Mesothelial cell of epicardium (in vitro differentiated cells): ENCODE measurements at places on chromosomes 3 and 15.

DNA sequence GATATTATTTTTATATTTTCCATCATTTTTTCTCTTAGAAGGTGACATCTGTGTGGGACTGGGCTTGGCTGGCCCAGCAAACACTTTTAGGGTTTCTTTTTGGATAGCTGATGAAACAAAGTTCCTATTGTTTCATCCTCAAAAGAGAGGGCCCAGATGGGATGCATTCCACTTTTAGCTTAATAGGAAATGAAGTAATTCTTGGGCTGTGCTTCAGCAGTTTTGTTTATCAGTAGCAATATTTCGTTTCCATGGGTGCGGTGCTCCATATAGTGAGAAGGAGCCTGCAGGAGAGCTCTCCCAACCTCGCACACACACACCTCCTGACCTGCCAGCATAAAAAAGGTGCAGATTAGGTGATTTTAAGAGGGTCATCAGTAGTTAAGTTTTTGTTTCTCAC, 147.5 kb downstream of the AKAP13 start:
- no peaks in the 10 kb centered on the region for H3K27me3 ChIP-seq
- H3K4me3 ChIP-seq, result no peak overlapping the region

DNA sequence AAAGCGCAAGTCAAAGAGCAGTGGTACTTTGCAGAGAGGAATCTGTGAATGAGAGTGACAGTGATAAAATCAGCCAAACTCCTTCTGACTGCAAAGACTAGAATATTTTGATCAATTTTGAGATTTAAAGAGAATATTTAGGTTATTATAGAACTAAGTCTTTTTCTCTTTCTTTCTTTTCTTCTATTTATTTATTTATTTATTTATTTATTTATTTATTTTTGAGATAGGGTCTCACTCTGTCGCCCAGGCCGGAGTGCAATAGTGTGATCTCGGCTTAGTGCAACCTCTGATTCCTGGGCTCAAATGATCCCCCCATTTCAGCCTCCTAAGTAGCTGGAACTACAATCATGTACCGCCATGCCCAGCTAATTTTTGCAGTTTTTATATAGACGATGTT, 603.7 kb upstream of the NAALADL2 start:
- H3K4me1 ChIP-seq, result peaks cover 15% of the 10 kb centered on the region
- DNase-seq, result no peak
- no peaks in the 10 kb centered on the region for H3K27me3 ChIP-seq
- H3K36me3 ChIP-seq, result no peaks in the 10 kb centered on the region
- no peak overlapping the region for H3K4me3 ChIP-seq
- no peak overlapping the region for H3K27ac ChIP-seq

- DNase-seq, result no peak
- H3K4me3 ChIP-seq, result no peak overlapping the region
- H3K36me3 ChIP-seq, result peaks cover 2% of the 10 kb centered on the region
- H3K4me1 ChIP-seq, result peaks cover 28% of the 10 kb centered on the region
These were observed 202.5 kb upstream of the TLE3 start for GRCh38 chr15:70299931-70300869.

GRCh38 chr15:78461171-78461888, 23.3 kb downstream of the IREB2 start:
- H3K4me3 ChIP-seq, result no peak overlapping the region
- no peak for DNase-seq
- H3K4me1 ChIP-seq, result peaks cover 37% of the 10 kb centered on the region
- no peaks in the 10 kb centered on the region for H3K27me3 ChIP-seq

GRCh38 chr15:80567721-80568157, 127.4 kb upstream of the ABHD17C start:
- no peaks in the 10 kb centered on the region for H3K4me1 ChIP-seq
- H3K36me3 ChIP-seq, result peaks cover 20% of the 10 kb centered on the region

DNA sequence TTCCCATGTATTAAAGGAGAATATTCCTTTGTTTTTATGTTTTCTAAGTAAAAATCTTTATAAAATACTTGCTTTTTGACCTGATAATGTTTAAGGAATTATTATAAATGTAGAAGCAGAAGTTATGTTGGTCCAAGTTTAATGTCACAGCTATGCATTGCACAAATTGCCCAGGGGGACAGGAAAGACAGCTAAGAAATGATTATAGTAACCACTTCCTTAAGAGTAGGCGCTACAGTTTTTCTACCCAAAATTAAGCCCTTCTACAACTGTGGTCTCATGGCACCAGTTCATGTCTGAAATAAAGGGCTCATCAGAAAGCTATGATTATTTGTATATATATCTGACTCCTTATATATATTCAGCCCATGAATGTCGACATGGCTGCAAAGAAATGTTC, 176.4 kb downstream of the GBE1 start:
- H3K36me3 ChIP-seq, result no peaks in the 10 kb centered on the region
- H3K4me3 ChIP-seq, result no peak overlapping the region
- no peaks in the 10 kb centered on the region for H3K27me3 ChIP-seq
- DNase-seq, result no peak

GRCh38 chr3:13346481-13347389, 73.4 kb downstream of the NUP210 start:
- no peak overlapping the region for H3K27ac ChIP-seq
- H3K4me3 ChIP-seq, result no peak overlapping the region
- peaks cover 6% of the 10 kb centered on the region for H3K4me1 ChIP-seq

- H3K27me3 ChIP-seq, result peaks cover 61% of the 10 kb centered on the region
- no peaks in the 10 kb centered on the region for H3K36me3 ChIP-seq
- no peak overlapping the region for H3K27ac ChIP-seq
- peaks cover 30% of the 10 kb centered on the region for H3K4me1 ChIP-seq
- DNase-seq, result no peak
These were observed 578 bp upstream of the PODXL2 start for GRCh38 chr3:127628426-127628787.

DNA sequence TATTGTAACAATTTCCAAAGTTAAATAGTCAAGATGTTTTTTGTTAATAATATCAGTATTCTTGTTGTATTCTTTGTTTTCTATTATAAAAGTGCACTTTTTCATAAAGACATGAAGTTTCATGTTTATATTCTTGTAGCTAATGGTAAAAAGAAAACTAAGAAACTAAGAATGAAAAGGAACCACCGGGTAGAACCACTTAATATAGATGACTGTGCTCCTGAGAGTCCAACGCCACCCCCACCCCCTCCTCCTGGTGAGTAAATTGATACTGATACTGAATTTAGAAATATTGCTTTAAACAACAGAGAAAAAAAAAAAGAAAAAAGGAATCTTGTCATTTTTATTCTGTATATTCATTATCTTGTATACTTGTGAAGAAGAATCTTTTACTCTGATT, 13.4 kb downstream of the DHFR2 start:
- H3K4me1 ChIP-seq, result peaks cover 2% of the 10 kb centered on the region
- H3K36me3 ChIP-seq, result peaks cover 10% of the 10 kb centered on the region
- no peaks in the 10 kb centered on the region for H3K27me3 ChIP-seq
- H3K27ac ChIP-seq, result no peak overlapping the region
- no peak overlapping the region for H3K4me3 ChIP-seq

- no peak overlapping the region for H3K27ac ChIP-seq
- H3K4me1 ChIP-seq, result peaks cover 2% of the 10 kb centered on the region
- H3K4me3 ChIP-seq, result no peak overlapping the region
- peaks cover 15% of the 10 kb centered on the region for H3K27me3 ChIP-seq
- no peak for DNase-seq
- H3K36me3 ChIP-seq, result no peaks in the 10 kb centered on the region
These were observed 83.8 kb downstream of the ASB7 start for GRCh38 chr15:100686021-100686724.

DNA sequence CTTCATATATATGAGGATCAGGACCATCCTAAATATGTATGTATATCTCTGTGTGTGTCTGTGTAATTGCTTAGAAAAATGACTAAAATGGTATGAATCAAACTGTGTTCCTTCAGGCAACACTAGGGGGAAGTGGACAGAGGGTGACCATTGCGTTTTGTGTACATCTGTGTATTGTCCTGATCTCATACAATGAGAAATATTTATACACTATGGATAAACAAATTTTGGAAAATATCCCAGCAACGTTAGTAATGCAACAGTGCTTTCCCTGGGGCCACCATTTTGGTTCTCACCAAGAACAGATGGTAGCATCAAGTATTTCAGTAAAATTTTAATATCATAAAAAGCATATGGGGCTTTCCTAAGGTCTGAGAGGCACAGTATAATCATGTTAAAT, 130.1 kb downstream of the PTPRG start:
- DNase-seq, result no peak
- H3K4me1 ChIP-seq, result peaks cover 6% of the 10 kb centered on the region
- no peak overlapping the region for H3K4me3 ChIP-seq

GRCh38 chr3:45906681-45907407, 20.5 kb downstream of the CCR9 start:
- H3K4me1 ChIP-seq, result no peaks in the 10 kb centered on the region
- H3K27me3 ChIP-seq, result no peaks in the 10 kb centered on the region
- H3K36me3 ChIP-seq, result no peaks in the 10 kb centered on the region
- no peak for DNase-seq
- no peak overlapping the region for H3K4me3 ChIP-seq

- no peaks in the 10 kb centered on the region for H3K36me3 ChIP-seq
- H3K4me3 ChIP-seq, result no peak overlapping the region
- no peak overlapping the region for H3K27ac ChIP-seq
These were observed 560.1 kb downstream of the NLGN1 start for GRCh38 chr3:173957646-173958045.

DNA sequence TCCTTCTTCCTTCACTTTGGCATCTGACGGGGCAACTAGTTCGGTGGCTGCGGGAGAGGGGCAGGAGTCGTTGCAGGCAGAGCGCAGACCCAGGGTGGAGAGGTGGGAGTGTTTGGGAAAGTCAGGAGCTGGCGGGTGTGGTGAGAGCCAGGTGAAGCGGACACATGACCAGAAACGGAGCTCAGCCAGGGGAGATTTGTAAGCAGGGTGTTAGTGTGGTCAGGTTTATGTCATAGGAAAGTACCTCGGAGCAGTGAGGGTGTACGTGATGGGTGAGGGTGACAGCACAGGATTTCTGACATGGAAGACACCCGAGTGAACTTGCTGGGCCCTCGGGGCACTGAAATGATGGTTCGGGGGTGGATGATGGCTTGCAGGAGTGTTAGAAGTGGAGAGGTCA, 247.4 kb upstream of the TPM1 start:
- peaks cover 77% of the 10 kb centered on the region for H3K4me1 ChIP-seq
- H3K27ac ChIP-seq, result no peak overlapping the region
- no peak overlapping the region for H3K4me3 ChIP-seq
- no peaks in the 10 kb centered on the region for H3K36me3 ChIP-seq

- DNase-seq, result no peak
- H3K36me3 ChIP-seq, result peaks cover 6% of the 10 kb centered on the region
- H3K4me1 ChIP-seq, result peaks cover 19% of the 10 kb centered on the region
- no peaks in the 10 kb centered on the region for H3K27me3 ChIP-seq
- H3K4me3 ChIP-seq, result no peak overlapping the region
- H3K27ac ChIP-seq, result no peak overlapping the region
These were observed 96.5 kb upstream of the PRICKLE2 start for GRCh38 chr3:64321747-64322146.

- DNase-seq, result no peak
- H3K27ac ChIP-seq, result no peak overlapping the region
- H3K36me3 ChIP-seq, result no peaks in the 10 kb centered on the region
- no peak overlapping the region for H3K4me3 ChIP-seq
- H3K4me1 ChIP-seq, result no peaks in the 10 kb centered on the region
- H3K27me3 ChIP-seq, result peaks cover 18% of the 10 kb centered on the region
These were observed 161.5 kb upstream of the KBTBD8 start for GRCh38 chr3:66836363-66837152.

DNA sequence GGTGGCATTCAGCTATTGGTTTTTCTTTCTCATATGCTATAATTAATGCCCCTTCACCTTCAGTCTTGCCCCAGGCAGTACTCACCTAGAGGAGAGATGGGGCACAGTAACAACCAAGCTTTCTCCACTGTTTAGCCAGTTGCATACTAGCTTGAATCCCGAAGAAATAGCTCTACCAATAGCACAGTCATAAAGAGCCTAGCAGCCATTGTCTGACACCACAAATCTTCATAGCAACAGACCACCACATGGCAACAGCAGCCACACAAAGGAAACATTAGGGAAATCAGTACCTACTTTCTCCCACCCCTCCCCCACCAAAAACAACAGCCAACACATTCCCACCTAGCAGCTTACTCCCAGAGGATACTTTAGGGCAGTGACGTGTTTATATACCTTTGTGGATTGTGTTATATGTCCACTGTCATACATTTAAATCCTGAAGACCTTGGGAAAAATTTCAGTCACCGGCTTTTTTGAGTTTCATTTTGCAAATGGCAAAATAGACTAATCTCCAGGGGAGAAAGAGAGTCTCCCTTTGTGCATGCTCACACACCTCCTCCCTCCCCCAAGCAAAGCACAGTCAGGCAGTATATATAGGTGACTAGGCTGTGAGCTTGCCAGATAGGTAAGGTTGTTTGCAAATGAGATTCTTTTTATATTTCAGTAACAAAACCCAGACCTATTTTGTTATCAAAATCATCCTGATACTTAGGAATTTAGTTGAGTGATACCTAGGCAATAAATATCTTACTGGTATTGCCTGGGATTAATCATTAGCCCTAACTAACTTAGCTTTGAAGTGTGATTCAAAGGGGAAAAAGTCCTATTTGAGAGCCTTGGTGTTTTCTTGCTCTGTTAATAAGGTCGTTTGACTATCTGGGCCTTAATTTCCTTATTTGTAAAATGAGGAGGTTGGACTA, 140.6 kb downstream of the RBPMS2 start:
- no peak for DNase-seq
- no peaks in the 10 kb centered on the region for H3K27me3 ChIP-seq
- H3K27ac ChIP-seq, result peak overlapping the region; percentile 90
- H3K4me1 ChIP-seq, result peaks cover 31% of the 10 kb centered on the region
- H3K36me3 ChIP-seq, result peaks cover 22% of the 10 kb centered on the region
- no peak overlapping the region for H3K4me3 ChIP-seq

DNA sequence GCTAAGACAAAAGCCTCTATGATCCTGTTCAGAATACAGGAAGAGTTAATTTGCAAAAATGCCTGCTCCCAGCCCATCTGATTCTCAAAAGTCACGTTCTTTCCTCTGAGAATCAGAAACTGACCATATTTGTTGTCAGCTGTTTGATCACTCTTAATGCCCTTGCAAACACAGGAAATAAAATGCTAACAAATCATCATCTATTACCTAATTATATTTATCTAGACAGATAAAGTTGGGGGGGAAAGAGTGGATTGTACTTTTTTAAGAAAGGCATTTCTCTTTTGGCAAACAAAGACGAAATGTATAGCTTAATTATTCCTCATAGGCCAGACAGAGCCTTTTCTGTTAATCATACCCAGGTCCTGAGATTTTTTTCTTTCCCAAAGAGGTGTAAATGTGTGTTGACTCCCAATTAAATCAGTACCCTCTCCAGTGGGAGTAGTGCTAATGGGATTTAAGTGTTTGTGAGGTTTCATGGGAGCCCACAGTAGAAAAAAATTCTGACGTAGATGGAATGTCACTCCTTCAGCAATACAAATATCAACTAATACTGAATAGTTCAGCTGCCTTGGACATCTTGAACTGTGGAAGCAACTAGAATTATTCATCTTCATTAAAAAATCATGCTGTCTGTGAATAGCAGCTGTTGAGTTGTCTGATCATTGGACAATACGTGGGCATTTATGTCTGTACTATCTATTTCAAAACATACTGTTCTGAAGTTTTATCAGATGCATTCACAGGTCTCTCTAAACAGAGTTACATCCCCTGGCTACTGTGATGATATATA, 22.5 kb upstream of the BNIP2 start:
- H3K36me3 ChIP-seq, result no peaks in the 10 kb centered on the region
- DNase-seq, result no peak
- H3K27me3 ChIP-seq, result peaks cover 19% of the 10 kb centered on the region
- H3K27ac ChIP-seq, result no peak overlapping the region
